ENCODE measurements at places on chromosomes 1 and 21.

DNA sequence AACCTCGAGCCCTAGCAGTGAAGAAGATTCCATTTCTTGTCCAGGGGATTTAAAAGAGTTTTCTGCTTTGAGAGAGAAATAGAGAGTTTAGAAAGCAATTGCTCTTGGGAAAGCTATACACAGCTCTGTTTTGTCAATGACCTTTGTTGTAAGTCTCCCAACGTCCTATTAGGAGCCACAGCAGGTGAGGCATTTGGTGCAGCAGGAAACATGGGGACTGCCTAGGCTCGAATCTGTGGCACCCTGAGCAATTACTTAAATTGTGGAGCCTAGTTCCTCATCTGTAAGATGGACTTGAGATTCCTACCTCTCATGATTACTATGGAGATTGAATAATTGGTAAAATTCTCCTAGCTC is 8.2 kb downstream of the DCLRE1B start:
- no peak for DNase-seq

DNA sequence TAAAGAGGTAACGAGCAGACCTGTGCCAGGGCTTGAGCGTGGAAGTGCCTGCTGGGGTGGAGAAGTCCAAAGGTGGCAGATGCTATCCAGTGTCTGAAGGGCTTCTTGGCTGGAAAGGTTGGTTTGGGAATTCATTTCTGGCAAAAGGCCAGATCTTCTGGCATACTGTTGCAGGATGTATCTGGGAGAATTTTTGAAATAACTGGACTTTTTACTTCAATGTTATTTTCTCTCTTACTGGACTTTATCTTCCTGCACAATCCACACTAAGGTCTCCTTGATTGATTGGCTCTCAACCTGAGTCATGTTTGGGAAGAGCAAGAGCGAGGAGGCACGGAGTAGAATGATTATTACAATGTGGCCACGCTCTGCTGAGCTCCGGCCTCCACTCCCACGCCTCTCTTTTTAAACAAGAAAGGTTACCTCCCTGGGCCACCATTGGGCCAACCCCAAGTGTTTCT is 278.4 kb downstream of the TM2D1 start:
- no peak for DNase-seq

DNA sequence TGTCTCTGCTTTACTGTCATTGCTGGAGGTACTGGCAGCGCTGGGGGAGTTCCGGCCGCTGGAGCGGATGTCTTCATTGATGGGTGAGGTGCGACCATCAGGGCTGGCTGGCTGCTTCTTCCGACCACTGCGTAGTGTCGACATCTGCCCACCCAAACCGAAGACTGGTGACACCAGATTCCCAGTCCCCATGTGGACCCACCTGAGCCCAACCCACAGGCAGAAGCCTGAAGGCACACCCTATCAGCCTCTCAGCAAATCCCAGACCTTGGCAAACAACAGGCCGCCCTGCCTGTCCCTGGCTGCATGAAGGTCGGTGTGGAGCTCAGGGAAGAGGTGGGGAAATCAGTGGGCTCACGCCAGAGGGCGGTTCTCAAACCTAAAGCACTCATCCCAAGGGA is 44.8 kb downstream of the SLC45A1 start:
- DNase-seq = no peak

GRCh38 chr1:104987210-104987609 is 1237.5 kb downstream of the AMY1C start:
- no peak for DNase-seq

- DNase-seq = no peak
Observed at GRCh38 chr1:107389410-107390396, 248.9 kb downstream of the NTNG1 start.

- no peak for DNase-seq
Observed at GRCh38 chr1:211132721-211133392, 1.1 kb downstream of the KCNH1 start.

- DNase-seq = no peak
Observed at GRCh38 chr1:211247921-211248320, 11.2 kb upstream of the RCOR3 start.

GRCh38 chr1:89466307-89466930 is 58.2 kb upstream of the LRRC8B start:
- no peak for DNase-seq

- DNase-seq = no peak
Observed at GRCh38 chr1:46008585-46008984, 123.8 kb downstream of the PIK3R3 start.

- DNase-seq = no peak
Observed at GRCh38 chr1:14220811-14221210, 377.7 kb upstream of the KAZN start.

DNA sequence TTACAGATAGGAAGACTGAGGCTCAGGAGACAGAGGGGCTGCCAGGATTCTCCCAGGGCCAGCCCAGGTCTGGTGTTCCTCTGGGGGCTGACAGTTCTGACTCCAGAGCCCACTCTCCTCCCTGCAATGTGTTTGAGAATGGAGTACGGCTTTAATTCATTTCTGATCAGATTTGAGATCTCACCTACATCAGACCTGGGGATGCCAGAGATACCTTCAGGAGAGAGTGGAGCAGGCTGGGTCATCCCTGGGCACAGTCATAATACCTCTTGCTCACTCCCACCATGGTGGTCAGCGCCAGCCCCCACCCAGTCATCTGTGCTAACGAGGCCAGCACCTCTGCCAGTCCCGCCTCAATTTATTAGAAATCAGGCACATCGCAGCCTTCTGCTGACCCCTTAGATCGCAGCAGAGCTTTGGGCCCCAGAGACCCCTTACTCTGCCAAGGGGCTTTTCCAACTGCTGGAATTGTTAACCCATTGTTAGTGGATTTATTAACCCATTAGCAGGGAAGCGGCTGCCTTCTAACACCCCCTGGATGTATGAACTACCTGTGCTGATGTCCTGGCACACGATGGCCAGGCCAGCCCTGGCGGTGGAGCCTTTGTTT is 352.1 kb downstream of the MATN1 start:
- no peak for DNase-seq

- no peak for DNase-seq
Observed at GRCh38 chr1:91278754-91279153, 125.9 kb downstream of the HFM1 start.

GRCh38 chr1:222750651-222751050 is 13.6 kb downstream of the FAM177B start:
- no peak for DNase-seq

DNA sequence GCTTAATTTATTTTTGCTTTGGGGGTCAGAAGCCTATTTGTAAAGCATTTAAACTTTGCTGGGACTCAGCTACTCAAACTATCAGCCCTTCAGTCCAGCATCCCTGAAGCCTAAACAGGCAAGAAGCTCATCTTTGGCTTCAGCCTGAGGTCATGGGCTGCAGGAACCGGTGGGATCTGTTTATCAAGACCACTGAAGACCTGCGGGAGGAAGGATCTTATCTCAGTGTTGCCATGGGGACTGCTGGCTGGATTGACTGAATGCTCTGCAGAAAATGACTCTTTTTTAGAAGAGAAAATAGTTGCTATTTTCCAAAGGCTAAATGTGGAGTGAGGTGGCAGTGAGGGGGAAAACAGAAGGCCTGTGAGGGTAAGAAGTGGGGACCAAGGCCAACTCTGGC is 20.6 kb upstream of the ATP1B1 start:
- no peak for DNase-seq

DNA sequence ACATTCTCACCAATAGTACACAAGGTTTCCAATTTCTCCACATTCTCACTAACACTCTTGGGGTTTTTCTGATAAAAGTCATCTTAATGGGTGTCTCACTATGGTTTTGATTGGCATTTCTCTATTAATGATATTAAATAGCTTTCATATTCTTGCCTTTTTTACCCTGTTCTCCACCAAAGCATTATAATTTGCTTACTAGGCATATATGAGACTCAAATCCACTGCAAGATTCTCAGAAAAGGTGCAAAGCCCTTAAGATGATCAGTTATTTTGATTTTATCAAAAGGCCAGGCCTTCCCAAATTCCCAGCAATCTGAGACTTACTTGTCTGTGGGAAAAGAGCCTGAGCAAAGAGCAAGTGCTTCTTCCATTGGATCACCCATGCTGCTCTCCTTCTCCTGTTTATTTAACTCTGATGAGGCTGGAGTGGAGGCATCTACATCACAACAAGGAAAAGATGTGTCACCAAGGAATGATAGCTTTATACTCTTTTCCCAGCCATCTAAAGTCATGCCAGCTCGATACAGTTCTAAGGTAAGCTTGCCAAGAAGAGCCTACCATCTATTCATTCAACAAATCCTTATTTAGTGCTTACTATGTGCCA is 24.6 kb downstream of the CLSPN start:
- no peak for DNase-seq

DNA sequence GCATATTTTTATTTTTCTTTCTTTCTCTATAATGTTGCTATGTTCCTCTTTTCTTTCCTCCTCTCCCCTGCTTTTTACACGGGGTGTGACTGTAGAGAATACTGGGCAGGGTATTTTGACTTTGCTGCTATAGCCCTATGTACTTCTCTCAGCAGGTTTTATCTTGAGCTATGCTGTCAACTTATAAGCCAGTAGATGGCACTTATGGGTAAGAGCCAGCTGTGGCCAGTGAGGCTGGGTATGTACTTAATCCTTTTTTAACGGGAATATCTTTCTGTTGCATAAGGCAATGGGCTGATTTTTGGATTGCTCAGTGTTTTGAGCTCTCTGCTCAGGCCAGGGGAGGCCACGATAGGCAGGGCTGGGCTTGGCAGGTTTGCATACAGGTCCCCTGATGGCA is 99.0 kb downstream of the KCNK2 start:
- no peak for DNase-seq

DNA sequence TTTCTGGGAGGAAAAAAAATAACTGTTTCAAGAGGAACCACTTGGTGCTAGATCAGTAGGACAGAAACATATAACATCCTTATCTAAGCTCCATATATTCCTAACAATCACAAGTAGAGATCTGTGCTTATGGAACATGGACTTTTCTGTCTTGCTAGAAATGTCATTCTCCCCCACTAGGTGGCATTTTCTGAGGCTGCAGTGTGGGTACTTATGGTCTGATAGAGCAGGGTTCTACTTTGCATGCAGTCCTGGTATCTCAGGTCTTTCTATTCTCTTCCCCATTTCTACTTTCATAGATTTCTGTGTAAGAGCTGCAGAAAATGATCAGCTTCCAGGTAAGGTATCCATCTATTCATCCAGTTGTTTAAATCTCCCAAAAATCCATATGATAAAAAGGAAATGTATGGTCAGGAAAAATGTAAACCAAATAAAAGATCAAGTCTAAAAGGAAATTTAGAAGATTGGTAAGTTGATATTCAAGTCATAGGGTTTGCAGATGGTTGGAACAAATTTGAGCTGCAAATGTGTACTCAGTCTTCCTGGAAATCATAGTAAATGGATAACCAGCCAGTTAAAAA is 1.5 kb downstream of the ZNF684 start:
- DNase-seq = no peak

- no peak for DNase-seq
Observed at GRCh38 chr1:240230816-240231215, 139.1 kb downstream of the FMN2 start.

DNA sequence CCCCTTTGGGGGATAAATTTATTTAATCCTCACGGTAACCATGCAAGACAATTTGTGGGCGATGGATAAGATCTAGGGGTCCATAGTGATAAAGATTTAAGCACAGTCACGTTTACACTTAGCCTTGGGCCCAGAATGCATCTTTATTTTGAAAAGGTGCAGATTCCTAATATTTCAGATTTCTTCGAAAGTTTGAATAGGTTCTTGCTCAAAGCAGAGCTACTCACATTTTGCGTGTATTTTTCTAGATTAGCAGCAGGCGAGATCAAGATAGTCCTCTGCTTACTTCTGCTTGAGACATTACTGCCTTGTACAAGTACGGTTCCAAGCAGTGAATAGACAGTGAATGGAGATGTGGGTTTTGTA is 647 bp downstream of the TSEN15 start:
- no peak for DNase-seq

GRCh38 chr1:91700332-91700731 is 185.6 kb downstream of the TGFBR3 start:
- DNase-seq = no peak

DNA sequence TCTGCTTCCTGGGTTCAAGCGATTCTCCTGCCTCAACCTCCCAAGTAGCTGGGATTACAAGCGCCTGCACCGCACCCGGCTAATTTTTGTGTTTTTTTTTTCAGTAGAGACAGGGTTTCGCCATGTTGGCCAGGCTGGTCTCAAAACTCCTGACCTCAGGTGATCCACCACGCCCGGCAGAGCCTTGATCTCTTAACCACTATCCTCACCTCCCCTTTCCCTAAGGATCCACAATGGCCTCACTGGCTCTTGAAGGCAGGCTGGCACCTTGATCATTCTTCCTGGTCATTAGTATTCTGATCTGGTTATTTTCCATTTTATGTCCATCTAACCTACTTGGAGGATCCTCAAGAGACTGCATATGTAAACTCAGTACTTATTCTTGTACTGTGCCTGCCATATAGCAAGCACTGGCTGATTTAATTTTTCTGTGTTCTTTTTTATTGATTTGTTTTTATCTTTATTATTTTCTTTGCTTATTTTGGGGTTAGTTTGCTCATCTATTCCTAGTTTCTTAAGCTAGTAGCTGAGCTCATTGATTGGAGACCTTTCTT is 6.3 kb downstream of the RCC1 start:
- DNase-seq = no peak

DNA sequence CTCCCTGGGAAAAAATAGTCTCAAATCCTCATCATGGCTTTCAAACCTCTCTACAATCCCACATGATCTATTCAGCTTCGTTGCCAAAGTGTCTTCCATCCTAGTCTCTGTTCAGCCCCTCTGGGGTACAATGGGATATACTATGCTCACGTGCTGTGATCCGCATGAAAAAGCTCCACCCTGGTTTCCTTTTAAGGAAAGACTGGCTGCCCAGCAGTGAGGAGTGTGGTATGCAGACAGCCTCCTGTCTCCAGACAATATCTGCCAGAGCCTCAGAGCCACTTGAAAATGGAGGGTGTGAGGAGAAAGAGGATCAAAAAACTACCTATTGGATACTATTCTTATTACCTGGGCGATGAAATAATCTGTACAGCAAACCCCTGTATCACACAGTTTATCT is 194.5 kb downstream of the LHX8 start:
- no peak for DNase-seq

- DNase-seq = no peak
Observed at GRCh38 chr1:42221952-42222606, 57.5 kb upstream of the GUCA2A start.

GRCh38 chr21:31180256-31181081 is 142.2 kb upstream of the KRTAP19-8 start:
- no peak for DNase-seq

DNA sequence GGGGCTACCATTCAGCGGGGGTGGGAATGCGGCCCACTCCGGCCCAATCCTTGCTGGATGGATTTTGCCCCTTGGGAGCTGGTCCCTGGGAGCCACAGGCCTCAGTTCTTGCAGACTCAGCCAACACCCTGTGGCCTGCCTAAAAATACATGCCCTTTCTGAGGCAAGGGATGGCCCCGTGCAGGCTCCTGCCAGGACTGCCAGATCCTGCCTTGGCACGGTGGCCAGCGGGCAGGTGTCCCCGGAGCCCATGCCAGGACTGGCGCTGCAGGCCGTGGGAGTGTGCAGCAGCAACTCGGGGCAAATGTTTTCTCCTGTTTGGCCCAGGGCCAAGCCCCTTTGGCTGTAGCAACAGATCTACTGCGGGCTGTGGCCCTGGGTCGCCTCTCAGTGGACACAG is 1.6 kb upstream of the PANK4 start:
- DNase-seq = no peak

- DNase-seq = no peak
Observed at GRCh38 chr21:39175154-39175553, 8.1 kb downstream of the PSMG1 start.

- DNase-seq = no peak
Observed at GRCh38 chr1:29789910-29790247, 553.6 kb downstream of the PTPRU start.
